Activated naive CD4-positive, alpha-beta T cell (primary cell): ENCODE measurements at places on chromosomes 4 and X.

- no peak for DNase-seq
Observed at GRCh38 chr4:79413032-79413885, 5.2 kb upstream of the GK2 start.

DNA sequence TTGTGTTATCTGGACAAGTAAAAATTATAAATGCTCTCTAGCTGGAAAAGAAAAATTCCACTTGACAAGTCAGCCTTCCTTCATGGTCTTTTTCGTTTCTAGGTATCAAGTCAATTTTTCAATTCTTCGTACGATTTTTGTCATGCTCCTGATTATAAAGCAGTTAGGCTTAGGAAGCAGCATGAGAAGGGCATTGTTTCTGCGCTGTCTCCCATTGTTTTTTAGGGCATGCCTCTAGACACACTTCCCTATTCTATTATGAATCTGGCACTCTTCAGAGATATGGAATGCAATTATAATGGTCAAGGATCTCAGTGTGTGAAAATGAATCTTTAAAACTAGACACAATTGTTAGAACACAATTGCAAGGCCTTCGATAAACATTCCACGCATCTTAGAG, 164.1 kb upstream of the FAT1 start:
- DNase-seq, result no peak

DNA sequence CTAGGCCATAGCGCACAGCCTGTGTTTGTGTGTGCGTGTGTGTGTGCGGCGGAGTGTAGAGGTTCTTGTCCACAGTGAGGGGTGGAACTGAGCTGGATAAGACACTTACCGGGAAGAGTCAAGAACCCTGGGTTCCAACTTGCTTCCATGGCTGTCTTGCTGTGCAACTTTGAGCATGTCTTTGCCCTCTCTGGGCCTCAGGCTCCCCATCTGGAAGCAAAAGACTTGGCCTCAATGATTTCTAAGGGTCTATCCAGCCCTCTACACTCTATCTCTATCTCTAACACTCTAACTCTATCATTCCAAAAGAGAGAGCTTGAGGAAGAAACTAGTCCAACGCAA, 121.3 kb upstream of the PJA1 start:
- DNase-seq, result no peak

- DNase-seq, result no peak
Observed at GRCh38 chr4:14008494-14008893, 381.0 kb upstream of the BOD1L1 start.

DNA sequence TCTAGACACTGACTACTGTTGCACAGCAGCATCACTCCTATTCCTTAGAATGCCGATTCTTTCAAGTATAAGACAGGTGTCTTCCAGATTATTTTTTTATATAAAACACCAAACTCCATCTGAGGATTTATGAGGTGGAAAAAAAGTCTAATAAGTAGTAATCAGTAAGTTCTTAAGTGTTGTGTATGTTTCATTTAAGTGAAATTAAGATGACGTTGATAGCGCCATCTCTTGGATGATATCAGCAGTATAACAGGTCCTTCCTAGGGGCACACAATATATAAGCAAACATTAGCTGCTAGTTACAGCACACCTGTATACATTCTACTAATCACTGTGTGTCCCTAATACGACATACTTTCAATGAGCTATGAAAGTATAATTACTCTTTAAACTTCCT, 99.6 kb upstream of the STS start:
- DNase-seq, result no peak

- DNase-seq, result peak; percentile 27
Observed at GRCh38 chr4:108359130-108359985, 190.6 kb upstream of the LEF1 start.

DNA sequence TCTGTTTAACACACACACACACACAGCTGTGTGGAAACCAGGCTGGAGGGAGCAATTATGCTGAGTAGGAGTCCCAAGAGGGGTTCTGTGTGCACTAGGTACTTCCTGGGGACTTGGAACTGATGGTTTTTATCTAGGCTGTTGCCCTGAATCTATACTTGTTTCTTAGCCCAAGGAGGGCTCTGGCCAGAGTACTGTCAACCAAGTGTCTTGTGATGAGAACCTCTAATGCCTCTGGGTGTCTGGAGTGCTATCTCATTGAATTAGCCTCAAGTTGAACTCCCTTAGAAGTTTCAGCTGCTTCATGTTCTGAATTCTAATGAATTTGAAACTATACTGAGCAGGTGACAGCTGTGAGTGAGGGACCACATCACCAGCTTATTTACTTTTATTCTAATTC, 16.6 kb downstream of the ARHGAP24 start:
- DNase-seq, result no peak

DNA sequence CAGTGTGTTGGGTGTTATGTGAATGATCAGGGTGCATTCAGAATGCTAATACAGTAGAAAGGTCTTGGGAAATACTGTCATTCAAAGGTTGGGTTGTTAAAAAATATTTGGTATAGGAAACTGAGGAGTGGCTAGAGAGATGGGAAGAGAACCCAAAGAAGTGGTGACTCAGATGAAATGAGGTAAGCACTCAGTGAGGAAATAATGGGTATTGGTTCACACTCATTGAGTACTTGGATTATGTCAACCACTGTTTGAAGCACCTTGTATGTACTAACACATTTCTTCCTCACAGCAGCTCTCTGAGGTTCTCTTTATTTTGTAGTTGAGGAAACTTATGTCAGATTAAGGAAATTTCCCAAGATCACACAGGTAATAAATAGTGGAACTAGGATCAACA, 40.8 kb upstream of the NUDT6 start:
- no peak for DNase-seq

GRCh38 chr4:7457201-7458065, 22.7 kb upstream of the PSAPL1 start:
- no peak for DNase-seq

DNA sequence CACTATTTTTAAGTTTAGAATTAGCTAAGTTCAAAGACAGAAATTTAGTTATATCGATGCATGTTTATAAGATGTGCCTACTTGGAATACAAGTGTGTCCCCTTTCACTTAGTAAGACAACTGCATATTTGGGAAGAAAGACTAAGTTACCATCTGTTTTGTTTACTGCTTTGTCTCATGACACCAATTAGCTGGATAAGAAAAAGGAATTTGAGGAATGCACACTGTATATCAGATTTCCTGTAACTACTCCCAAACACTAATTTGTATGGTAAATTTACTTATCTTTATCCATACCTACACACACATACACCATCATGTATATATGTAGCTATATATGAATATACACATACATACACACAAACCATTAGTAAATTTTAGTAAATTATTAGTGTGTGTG, 1442.8 kb upstream of the IGFBP7 start:
- DNase-seq, result no peak

DNA sequence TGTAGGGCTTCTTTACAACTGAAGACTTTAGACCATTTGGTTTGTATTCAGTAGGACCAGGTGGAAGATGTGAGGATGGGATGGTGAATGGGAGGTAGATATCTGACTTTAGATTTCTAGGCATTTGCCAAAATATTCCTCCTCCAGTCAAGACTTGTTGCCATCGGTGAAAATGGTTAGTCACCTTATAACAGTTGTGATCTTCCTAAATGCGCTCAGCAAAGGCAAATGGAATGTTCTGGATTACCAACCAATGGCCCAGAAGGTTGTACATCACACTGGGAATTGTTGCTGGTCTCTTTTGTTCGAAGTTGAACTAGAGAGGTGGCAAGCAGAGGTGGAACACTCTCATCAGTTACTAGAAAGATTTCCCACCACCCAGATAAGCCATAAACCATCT, 33.9 kb downstream of the TMSB4X start:
- DNase-seq, result no peak

DNA sequence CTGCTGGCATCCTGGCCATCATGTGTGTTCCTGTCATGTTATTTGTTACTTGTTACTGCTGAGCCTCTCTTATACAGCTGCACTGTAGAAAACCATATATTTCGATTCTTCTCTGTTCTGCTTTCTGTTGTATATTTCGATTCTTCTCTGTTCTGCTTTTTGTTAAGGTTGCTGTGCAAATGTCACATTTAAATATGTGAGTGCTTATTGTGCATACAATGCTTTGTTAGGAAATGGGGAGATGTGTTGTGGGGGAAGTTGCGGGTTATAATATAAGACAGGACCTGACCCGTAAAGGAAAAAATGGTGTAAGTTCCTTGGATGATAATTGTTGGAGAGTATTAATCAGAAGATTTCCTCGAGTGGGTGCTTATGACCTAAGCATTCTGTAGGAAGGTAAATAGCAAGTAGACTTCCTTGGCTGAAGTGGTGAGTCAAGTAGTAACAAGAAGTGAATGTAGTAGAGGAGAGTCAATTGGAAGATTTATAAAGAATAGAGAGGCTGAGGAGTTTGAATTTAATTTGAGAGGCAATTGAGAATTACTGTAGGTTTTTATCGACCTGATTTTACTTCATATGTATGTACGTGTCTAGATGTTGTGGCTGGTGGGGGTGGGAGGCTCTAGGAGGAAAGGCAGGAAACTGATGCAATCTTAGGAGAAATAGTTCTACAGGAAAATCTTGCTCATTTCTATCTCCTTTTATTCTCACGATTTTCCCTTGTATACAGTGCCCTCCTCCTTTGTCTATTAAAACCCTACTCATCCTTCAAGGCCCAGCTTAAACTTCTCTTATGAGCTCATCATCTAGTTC, 8.5 kb downstream of the OGT start:
- DNase-seq, result no peak

DNA sequence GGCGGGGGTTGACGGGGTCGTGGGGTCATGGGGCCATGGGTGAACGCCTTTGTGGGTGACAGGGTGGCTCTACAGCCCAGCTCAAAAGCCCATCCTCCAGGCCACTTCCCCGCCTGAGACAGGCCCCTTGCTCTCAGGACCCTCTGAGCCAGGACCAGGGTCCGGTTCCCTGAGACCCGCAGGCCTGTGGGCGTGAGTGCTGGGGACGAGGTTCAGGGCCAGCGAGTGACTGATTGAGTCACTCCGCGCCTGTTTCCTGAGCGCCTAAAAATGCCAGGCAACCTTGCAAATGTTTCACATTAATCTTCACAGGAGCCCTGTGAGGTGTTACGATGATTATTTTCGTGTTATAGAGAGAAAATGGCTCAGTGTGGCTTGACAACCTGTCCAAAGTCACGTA, 97.8 kb downstream of the ZNF674 start:
- no peak for DNase-seq

DNA sequence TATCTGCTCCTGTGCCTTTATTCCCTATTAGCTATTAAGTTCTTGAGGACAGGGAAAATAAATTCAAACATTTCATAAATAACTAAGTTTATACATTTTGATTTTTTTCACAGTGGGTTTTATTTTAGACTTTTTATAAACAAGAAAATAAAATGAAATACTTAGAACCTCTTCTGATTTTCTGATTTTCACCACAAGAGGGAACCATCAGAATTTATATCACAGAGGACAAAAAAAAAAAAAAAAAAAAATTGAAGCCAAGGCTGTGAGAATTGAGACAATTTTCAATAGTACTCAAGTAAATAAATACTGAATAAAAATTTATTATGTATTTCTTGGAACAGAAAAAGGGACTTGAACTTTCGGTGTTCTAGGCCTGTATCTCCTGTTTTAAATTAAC, 288.1 kb downstream of the SH3BGRL start:
- no peak for DNase-seq

GRCh38 chr4:139762720-139763119, 97.1 kb downstream of the MGST2 start:
- DNase-seq, result no peak
